Inflammatory macrophage treated with lipopolysaccharide for 1 hour (primary cell): ENCODE measurements at places on chromosomes 2 and 18.
A peak's percentile ranks its signal among the peaks of the same experiment; 100 is the strongest.

GRCh38 chr2:84293791-84294380, 165.2 kb downstream of the SUCLG1 start:
- no peak for DNase-seq

- no peak for DNase-seq
Observed at GRCh38 chr2:88227446-88227845, 57.3 kb downstream of the THNSL2 start.

GRCh38 chr2:12863937-12864336, 147.2 kb downstream of the TRIB2 start:
- DNase-seq, result no peak

DNA sequence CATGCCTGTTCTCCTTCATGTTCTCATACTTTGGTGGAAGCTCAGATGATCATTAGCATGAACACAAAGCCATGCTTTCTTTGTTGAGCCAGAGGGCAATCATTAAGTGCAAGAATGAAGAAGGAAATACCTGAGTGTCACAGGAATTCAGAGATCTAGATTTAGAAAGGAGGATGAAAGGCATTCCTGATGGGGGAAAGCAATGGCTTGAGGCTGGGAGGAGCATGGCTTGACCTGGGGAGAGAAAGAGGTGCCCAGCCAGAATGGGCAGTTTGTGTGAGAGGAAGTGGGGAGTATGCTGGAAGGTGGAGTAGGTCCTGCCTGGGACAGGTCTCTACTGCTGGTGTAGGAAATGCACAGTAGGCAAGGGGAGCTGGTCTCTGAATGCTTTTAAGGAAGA, 35.1 kb downstream of the SLC4A3 start:
- DNase-seq, result no peak

GRCh38 chr18:29157057-29157780, 980.3 kb upstream of the CDH2 start:
- DNase-seq, result no peak

DNA sequence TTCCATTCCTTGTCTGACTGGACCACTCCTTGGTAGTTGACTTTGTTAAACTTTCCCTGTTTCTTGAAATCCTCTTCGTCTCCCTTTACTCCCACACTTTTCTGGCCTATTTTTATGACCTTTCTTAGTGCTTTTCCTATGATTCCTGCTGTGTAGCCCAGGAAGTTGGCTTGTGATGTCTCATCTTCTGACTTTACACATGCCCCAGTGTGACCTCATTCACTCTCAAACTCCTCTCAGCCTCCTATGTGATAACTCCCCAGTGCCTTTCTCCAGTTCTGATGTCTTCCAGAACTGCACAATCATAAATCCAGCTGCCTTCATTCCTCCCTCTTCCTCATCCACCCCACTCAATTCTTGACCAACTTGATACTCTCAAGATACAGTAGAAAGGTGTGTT, 407.6 kb downstream of the TGIF1 start:
- no peak for DNase-seq

DNA sequence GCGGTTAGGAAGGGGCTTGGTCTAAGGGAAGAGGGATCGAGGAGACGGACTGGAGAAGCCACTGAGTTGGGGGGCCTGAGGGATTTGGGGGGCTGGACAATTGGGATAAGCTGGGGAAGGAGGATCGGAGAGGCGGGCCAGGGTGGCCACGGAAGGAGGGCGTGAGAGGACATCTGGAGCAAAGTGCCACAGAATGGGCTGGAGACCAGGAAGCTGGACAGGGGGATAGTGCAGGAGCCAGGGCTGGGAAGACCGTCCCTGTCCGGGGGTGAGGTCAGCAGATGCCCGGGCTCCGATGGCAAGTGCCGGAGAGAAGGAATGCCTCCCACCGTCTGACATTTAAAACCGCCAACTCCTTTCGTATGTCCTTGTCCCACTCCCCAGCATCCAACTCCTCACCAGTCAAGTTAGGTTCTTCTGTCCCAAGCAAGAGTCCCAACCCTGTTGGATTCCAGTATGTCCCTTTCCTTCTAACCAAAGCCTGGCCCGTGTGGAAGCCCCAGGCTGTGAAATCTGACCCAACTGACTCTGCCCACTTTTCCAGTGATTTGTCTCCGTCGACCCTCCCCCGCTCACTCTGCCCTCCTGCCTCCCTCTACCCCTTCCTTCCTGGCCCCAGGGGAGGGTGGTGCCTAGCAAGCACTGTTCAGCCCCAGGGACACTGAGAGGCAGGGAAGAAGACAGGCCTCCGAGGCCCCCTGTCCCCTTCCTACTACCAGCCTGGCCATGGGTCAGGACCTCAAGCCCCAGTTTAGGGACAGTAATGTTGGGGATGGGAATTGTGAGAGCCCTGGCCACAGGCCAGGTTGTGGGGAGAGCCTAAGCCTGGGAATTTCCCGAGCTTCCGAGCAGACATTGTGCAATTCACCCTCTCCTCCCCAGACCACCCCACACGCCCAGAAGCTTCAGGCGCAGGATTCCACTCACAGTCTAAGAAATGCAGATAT, 31.5 kb upstream of the TMBIM1 start:
- peak; percentile 64 for DNase-seq

GRCh38 chr2:64218137-64218802, 74.0 kb upstream of the PELI1 start:
- DNase-seq, result no peak

DNA sequence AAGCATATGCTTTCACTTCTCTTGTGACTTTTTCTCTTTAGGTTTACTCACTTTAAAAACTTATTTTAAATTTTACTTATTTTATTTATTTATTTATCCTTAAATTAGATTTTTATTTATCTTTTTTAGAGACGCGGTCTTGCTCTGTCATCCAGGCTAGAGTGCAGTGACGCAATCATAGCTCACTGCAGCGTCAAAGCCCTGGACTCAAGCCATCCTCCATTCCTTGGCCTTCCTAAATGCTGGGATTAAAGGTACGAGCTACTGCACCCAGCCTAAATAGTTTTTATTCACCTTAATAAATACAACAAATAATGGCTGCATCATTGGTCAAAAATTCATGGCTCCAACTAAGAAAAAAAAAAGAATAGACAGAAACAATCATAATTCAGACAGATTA, 415.7 kb upstream of the FIGN start:
- no peak for DNase-seq

DNA sequence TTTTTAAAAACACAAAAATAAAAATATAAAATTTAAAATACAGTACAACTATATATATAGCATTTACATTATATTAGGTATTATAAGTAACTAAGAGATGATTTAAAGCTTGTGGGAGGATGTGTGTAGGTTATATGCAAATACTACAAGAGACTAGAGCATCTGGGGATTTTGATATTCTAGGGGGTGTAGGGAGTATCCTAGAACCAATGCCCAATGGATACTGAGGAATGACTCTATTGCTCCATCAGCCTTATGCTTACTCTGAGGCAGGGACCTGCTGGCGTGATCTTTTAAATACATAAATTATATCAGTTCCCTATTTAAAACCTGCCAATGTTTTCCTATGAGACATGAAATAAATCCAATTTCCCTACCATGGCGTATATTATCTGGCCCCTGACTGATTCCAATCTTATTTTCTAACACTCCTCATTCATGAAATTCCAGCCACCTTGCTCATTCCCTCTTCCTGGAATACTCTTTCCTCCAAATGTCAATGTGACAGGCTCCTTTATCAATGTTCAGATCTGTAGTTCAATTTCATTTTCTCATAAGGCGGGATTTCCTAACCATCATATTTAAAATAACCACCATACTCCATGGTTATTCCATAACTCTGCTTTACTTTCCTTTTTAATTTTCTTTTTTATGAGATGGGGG, 22.2 kb downstream of the SP3 start:
- peak; percentile 40 for DNase-seq

DNA sequence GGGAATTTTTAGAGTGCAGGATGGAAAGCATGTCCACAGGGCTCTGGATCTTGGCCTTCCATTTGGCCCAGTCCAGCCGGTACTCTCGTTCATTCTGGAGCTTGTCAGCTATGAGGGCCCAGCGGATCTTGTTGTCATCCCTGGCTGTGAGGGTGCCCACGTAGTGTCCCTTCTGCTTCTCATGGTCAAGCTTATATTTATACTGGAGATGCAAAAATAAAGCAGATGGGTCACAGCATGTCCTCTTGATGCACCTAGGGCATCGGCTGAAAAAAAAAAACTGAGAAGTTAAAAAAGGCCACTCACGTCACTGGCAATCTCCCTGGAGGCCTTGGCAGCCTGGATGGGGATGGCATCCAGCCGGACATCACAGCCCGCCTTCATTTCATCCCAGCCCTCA, 160.5 kb downstream of the RIF1 start:
- no peak for DNase-seq

- DNase-seq, result no peak
Observed at GRCh38 chr2:157789256-157789655, 86.9 kb downstream of the ACVR1 start.

- no peak for DNase-seq
Observed at GRCh38 chr2:54968561-54969218, 81.6 kb downstream of the RTN4 start.

DNA sequence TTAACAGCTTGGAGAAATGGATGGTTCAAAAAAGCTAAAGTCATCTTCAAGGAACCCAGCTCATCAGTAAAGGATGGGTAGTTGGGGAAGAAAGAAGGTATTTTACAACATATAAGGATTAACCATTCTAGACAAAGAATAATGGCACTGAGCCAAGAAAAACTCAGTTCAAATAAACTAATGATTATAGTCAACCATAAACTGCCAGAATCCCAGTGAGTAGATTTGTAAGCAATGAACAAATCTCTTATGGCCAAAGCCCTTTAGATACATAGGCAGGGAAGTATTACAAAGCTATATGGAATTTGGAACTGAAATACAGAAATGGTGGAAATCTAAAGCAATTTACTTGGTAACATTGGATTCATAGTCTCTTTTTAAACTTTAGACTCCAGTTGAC, 92.4 kb upstream of the ZFP36L2 start:
- no peak for DNase-seq

DNA sequence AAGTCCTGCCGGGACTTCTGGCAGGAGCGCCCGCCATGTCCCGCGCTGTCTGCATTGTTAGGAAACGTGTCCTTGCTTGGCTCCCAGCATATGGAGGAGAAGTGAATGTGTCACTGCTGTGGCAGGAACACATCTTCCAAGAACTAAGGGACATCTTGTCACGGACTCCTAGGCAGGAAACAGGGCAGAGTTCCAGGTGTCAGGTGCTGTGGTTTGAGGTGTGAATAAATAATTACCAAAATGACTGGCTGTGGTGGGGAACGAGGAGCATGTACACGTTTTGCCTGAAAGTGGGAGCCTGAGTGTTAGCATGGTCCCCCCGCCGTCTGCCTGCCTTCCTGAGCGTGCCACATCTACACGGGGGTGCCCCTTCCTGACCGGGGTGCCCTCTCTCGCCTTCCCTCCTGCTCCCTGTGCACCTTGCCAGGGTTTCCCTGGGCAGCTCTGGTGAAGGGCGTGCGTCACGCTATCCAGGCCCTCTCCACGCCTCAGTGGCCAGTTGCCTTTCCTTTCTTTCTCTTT, 237.5 kb downstream of the LDLRAD4 start:
- DNase-seq, result no peak

DNA sequence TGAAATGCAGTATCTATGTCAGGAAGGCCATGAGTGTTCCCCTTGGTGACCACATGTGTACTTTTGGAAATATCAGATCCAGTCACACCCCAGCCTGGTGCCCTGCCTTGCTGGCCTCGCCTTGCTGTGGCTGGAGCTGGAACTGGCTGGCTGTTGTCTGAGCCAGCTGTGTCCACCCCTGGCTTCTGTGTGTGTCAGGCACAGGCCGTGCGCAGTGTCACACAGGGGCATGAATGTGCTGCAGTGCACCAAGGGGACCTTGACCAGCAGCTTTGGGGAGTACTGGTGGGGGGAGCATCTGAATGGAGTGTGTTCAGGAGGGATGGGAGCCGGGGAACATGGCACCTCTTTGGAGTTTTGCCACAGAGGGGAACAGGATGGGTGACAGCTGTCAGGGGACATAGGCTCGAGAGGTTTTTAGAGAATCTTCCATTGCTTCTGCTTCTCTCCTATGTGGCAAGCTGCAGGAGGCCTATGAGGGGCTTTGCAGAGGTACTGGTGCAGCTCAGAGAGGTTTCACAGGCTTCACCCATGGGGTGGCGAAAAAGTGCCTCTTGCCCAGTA, 44.7 kb upstream of the FAHD2A start:
- no peak for DNase-seq
